Activated T-cell treated with anti-CD3 and anti-CD28 coated beads for 48 hours (primary cell): ENCODE measurements at places on chromosomes 4 and X.

GRCh38 chr4:962231-963208, 10.8 kb downstream of the DGKQ start:
- DNase-seq = no peak

GRCh38 chr4:42148425-42148824, 4.0 kb downstream of the BEND4 start:
- no peak for DNase-seq

GRCh38 chr4:47427935-47428334, 35.6 kb downstream of the COMMD8 start:
- no peak for DNase-seq

GRCh38 chrX:42772874-42773273, 5.1 kb downstream of the PPP1R2C start:
- DNase-seq = no peak

DNA sequence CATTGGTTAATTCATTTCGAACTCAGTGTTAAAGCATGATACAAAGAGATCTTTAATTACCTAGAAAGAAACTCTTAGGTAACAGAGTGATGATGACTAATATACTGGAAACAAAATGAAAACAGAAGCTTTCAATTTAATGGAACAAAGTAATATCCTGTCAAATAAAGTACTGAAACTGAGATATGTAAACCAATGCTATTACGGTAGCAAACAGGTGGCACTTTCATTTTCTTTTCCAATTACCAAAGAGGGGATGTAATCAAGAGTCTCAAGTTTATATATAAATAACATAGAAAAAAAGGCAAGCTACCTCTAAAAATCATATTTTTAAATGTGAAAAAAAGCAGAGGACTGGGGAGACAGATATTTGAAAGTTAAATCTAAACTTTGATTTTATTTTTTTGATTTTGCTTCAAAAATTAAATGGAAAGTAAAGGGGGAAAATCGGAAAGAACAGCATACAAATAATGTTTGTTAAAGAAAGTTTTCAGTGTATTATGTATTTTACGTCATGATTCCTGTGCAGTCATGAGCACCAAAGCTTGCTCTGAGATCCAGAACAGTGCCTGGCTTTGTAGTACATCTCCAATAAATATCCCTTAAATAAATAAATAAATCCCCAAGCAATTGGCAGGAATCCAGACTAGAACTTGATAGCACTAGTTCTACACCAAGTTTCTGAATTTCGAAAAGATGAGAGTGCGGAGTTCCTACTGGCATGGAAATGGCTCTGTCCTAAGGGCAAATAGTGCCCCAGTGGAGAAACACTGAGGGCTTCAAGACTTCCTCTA, 25.0 kb upstream of the RAPGEF2 start:
- DNase-seq = no peak

DNA sequence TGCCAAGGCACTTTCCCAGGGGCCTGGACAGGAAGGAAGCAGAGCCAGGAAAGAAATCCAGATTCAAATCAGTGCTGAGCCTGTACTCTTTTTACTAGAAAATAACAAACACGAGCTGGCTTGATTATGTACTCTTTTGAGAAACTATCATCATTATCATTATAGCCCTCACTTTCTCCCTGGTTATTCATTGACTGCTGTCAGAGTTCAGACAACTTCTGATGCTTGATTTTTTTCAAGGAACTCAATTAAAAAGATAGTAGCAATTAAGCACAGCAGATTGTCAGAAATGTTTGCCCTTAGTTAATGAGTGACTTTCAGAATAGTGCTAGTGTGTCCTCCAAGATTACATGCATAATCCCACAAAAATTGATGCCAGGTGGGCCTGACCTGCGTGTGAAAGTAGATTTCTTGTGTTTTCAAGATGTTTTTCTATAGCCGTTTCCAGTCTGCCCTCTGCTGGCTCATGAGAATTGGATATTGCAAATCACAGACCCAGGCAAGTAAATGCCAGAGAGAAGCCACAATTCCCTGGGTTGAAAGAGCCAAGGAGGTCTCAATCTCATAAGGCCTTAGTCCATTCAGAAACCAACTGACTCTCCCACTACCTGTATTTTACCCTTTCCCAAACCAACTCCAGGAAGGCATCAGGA, 14.3 kb upstream of the PNPLA4 start:
- no peak for DNase-seq

- peak; percentile 12 for DNase-seq
Observed at GRCh38 chr4:42865572-42866189, 26.8 kb upstream of the GRXCR1 start.

DNA sequence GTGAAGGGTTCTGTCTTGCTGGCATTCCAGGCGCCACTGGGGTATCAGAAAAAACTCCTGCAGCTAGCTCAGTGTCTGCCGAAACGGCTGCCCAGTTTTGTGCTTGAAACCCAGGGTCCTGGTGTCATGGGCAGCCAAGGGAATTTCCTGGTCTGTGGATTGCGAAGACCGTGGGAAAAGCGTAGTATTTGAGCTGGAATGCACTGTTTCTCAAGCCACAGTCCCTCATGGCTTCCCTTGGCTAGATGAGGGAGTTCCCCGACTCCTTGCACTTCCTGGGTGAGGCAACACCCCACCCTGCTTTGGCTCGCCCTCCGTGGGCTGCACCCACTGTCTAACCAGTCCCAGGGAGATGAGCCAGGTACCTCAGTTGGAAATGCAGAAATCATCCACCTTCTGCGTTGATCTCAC, 40.1 kb downstream of the NOP14 start:
- DNase-seq = no peak

DNA sequence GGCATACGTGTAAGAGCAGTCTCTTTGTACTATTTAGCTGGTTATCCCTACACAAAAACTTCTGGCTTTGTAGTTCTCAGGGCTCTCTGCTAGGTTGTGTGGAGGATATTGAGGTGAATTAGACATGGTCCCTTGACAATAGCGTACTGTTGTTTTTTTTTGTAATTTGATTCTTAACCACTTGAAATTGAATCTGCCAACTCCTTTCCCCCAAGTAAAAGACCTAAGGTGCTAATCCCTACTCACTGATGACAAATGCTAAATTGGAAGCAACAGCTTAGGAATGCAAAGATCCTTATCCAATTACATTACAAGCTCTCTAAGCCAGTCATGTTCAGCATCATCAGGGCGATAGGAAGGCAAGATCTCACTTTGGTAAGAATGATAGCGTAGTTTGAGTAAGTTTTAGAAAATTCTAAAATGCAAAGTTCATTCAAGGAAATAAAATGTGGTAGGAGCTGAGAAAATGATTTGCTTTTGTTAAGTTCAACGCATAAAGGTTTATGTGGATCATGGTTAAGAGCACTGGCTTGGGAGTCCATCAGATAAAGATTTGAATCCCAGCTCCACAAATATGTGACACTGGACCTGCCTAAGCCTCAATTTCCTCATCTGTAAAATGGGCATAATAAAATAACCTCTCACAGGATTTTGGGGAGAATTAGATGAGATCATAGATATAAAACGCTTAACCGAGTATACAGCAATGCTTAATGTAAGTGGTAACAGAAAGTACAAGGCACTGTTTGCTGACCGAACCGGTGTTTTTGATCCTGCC, 39.3 kb downstream of the DOCK11 start:
- DNase-seq = no peak

DNA sequence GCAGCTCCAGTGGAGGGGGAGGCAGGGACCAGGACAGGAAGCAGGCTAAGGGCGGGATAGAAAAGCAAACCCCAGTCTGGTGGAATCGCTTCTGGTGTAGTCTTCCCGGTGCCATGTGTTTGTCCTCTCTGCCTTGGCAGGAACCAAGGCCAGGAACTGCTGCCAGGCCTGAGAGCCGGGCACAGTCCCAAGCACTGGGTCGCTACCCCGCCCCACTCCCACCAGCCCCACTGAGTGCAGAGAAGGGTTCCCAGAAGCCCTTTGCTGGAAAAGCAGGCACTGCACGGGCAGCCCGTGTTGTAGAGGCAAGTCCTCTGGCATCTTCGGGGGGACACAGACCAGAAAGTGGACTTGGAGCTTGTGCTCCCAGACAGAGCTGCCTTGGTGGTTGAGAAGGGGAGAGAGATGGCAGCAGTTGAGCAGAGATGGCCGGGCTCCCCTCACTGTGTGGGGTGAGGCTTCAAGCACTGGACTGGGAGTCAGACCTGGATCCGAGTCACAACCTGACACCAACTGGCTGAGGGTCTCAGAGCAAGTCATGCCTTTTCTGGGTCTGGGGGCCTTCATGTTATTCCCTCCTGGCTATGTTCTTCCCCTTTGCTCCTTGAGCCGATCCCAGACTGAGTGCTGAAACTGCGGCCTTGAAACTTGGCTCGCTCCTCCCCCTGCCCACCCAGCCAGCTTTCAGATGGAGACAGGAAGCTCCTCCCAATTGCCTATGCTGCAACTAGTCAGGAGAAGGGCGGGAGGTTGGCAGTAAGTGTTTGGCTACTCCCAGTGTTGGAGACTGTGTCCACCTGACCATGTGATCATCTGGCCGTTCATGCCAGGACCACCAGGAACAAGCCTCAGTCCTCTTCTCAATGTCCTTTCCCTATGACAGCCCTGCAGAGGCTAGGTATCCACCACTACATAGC, 59.7 kb upstream of the MTM1 start:
- no peak for DNase-seq

DNA sequence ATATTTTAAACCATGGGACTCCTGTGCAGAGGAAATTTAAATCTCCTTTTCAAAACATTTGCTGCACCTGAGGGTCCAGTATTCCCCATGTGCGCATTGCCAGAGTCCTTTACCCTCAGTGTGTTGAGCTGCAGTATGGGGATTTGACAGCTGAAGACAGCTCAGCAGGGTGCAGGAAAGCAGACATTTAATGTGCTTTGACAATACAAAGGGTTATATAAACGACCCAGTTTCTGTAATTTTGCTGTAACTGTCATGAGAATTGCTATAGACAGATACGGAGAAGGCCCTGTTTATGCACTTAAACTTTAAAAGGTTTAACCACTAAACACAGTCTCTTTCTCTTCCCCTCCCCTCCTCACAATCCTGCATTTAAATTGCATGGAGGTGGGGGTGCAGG, 393.4 kb downstream of the MID1IP1 start:
- DNase-seq = no peak

- no peak for DNase-seq
Observed at GRCh38 chr4:67019686-67020437, 525.4 kb downstream of the CENPC start.

DNA sequence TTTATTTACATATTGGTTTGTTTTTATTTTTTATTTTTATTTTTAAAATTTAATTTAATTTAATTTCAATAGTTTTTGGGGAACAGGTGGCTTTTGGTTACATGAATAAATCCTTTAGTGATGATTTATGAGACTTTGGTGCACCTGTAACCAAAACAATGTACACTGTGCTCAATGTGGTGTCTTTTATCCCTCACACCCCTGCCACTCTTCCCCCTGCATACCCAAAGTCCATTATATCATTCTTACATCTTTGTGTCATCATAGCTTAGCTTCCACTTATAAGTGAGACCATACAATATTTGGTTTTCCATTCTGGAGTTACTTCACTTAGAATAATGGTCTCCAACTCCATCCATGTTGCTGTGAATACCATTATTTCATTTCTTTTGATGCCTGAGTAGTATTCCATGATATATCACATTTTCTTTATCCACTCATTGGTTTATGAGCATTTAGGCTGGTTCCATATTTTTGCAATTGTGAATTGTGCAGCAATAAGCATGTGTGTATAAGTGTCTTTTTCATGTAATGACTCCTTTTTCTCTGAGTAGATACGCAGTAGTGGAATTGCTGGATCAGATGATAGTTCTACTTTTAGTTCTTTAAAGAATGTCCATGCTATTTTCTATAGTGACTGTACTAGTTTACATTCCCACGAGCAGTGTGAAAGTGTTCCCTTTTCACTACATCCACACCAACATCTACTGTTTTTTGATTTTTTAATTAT, 157.1 kb downstream of the CPXCR1 start:
- DNase-seq = no peak

DNA sequence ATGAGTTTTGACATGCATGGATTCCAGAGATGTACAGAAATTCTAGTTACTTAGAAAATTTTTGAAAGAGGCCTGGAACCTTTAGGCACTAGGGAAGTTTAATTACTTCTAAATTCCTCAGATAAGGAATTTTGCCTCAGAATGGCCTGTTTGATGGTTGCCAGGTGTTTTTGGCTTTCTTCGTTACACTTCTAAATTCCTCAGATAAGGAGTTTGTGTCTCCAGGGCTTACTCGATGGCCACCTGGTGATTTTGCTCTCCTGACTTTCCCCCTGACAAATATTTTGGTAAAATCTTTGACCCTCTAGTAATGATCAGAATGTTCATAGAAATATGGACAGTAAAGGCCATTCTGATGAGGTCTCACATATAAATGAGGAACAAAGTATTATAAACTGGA, 64.3 kb downstream of the BEX3 start:
- DNase-seq = no peak

- DNase-seq = no peak
Observed at GRCh38 chrX:5708251-5708650, 520.4 kb downstream of the NLGN4X start.

DNA sequence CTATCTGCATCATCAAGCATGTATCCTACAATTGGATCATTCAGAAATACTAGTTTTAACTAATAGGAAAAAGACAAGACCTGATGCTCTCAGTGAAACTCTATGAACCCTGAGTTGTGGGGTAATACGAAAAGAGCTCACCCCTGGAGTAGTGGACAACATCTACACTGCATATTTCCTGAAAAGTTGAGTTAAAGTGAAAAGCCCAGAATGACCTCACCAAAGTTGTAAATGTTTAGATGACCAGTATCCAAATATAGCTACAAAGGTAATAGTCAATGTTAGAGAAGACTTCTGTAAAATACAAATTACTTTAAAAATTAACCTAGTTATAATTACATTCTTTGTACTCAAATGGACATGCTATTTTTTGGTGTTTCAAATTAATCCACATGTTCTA, 52.8 kb upstream of the SRPX start:
- no peak for DNase-seq

DNA sequence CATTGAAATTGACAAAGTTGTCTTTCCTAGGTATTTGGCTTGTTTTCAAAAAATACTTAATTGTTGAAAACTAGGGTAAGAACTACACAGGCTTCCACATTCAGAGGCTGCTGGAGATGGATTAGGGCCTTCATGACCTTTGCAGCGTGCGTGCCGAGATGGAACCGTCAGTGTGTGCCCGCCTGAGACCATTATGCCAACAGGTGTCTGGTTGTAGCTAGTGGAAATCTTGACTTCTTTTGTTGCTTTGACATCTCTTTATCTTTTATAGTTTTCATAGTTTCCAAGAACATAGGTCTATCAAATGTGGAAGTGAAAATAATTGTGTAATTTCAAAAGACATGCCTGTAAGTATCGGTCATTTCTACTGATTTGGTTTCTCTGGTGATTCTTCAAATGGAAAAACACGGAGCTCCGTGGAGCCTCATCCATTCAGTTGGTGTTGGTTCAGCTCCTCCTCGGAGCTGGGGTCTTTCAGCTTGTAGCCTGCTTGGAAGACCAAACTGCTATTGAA, 38.9 kb upstream of the CLCN4 start:
- no peak for DNase-seq
